ENCODE measurements at places on chromosomes 2 and 18.
A peak's percentile ranks its signal among the peaks of the same experiment; 100 is the strongest.

DNA sequence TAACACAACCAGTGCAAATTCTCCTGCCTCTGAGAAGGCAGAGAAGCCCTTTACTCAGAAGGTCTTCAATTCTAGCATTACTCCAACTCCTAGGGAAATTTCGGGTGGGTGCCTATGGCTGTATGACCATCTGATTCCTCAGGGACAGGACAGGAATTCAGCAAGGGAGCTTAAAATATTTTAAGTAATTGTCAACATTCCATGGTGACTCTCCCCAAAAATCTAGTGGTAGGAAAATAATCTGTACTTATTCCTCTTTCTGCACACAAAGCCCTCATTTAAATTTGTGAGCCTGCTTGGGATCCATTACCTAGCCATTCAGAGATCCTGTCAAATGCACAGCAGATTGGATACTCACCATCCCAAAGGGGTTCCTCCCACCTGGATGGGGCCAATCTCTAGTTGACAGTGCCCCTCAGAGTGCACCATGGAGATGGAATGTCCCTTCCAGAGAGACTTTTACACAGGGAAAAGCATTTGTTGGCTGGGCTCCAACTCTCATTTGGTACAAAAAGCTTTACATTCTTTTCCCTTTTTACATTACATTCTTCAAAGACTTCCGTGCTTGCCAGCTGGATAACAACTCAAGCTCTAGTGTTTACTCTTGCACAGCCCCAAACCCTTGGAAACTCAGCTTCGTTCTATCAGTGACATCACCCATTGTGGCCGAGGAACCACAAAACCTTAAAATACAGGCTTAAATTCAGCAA lies 3.1 kb upstream of the TMEM150A start:
- DNase-seq, result no peak

- no peak for DNase-seq
These were observed 151.2 kb upstream of the ALKAL2 start for GRCh38 chr2:439077-439476.

DNA sequence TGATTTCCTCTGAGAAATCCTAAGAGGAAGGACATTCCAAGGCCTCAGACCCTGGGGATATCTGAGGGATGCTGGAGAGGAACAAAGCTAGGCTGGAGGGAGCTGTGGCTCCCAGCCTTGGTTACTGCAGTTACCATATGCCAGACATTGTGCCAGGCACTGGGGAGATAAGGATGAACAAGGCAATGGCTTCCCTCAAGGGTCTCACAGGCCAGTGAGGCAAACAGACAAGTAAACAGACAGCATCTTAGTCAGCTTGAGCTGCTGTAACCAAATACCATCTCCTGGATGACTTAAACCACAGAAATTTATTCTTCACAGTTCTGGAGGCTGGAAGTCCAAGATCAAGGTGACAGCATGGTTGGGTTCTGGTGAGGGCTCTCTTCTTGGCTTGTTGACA lies 91.8 kb downstream of the SKA1 start:
- DNase-seq, result no peak

DNA sequence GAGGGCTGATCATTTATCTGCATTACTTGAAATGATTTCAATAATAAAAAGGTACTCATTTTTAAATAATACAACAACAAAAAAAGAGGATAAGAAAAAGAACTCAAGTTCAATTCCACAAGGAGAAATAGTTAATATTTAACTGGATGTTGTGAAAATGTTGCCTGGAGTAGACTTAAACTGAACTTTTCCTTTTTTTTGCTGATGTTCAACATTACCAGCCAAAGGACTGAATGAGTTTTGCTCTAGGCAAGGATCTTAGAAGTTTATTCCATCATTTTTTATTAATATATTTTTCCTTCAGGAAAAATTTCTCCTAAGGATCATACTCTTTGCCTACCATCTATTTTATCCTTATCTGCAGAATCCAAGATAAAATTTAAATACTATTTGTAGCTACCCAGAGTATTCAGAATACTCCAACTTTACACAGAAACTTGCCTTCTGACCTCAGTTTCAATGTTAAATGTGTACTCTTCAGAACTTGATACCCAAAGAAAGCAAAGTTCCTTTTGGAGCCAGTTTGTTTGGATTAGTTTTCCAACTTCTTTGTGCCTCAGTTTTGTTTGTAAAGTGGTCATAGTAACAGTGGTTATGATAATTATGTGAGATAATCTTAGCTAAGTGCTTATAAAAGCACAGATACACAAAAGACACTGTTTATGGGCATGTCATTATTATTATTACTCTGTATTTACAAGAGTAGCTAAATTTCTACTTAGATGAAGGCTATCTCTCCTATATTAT lies 12.8 kb downstream of the CKAP2L start:
- no peak for DNase-seq

GRCh38 chr2:119283873-119284331 lies 60.3 kb downstream of the STEAP3 start:
- peak; percentile 98 for DNase-seq

DNA sequence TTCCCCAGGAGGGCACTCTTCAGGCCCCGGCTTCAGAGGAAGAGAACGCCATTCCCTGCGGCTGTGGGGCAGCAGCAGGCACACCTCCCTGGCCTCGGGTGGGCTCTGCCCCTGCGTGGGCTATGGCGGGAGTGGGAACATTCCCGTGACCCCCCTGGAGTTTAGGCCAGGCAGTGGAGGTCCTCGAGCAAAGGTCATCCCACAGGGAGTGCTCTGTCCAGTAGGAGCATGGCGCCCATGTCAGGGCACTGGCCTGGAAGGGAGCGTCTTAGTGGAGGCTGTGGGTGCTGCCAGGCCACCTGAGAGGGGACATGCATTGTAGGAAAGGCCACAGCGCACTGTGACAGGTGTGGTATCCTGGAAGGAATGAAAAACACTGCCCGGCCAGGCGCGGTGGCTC lies 9.2 kb upstream of the NFATC1 start:
- DNase-seq, result no peak

GRCh38 chr2:126766969-126767296 lies 111.0 kb downstream of the GYPC start:
- DNase-seq, result no peak

GRCh38 chr2:18597618-18598017 lies 8.2 kb upstream of the NT5C1B start:
- no peak for DNase-seq

DNA sequence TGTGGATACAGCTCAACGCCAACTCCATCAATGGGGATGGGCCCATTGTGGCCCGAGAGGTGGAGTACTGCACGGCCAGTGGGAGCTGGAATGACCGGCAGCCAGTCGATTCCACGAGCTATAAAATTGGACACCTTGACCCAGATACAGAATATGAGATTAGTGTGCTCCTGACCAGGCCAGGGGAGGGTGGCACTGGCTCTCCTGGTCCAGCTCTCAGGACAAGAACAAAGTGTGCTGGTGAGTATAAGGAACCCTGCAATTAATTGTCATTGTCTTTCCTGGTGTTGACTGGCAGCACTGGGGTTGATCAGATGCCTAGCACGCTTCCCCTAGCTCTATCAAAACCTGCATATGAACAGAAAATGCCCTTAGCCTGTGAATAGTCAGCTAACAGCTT lies 388.1 kb downstream of the PTPRM start:
- DNase-seq, result no peak

DNA sequence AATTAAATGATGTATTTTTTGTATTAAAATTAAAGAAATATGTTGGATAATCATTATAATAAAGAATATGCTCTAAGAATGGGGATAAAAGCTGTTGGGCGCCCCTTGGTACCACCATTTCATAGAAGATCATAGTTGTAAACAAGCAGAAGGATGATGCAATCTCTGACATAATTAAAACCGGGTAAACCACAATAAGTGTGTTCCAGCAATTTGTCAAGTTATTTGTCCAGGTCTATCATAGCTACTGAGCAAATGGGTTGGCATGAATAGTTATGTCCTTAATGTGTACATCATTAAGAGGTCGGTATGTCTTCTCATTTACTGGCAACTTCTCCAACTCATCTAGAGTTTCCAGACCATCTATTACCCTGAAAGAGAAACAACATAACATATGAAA lies 6.7 kb upstream of the CLK1 start:
- DNase-seq, result no peak

DNA sequence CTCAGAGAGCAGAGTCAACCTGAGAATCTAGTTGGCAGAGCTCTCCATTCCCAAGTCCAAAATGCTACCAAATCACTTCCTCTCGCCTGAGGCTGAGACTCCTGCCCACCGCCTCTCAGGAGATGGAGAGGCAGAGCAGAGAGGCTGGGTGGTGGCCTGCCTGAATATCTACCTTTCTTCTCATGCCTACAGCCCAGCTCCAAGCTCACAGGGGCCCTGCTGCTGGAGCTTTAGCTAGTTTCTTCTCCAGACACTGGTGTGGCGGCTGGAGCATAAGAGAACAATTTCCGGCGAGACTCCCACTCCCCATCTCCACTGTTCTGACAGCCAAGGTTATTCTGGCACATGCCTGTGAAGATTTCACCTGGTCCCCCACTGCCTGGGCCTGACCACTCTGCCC lies 8.1 kb upstream of the CYP26B1 start:
- no peak for DNase-seq

DNA sequence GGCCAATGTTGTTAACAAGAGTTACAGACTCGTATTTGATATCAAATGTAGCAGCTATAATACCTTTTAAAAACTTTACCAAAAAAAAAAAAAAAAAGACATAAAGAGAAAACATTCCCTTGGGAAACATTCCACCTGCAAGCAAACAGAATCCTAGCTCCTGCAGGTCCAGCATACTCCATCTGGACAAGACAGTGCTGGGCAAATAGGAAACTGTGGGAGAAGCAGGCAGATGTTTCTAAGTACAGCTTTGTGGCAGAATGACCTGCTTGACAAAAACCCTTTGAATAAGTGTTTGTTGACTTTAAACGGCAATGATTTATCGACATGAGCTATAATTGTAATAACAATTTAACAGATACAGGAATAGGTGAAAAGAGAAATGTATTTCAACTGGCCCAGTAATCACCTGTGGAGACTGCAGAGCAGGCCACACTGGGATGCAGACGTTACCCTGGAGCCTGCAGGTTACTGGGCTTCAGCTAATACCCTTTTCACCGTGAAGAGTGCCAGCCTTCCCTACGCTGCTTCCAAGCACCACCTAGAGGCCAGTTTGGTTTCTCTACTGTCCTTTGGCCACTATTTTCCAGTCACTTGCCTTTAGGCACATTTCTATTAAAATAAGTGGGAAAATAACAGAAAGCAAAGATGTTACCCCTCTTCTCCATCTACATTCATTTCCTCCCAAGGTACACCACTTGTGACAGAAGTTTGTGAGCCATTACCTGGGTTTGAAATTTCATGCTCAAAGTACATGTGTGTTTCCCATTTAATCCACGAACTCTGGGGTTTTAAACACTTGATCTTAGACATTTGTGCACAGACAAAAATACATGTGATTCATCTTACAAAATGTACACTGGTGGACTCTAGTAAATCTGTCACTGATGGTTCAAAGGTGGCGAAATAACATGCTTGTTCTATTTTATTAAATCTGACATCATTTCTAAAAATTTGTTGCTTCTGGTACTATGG lies 96.9 kb upstream of the ZNF397 start:
- DNase-seq, result peak; percentile 51

DNA sequence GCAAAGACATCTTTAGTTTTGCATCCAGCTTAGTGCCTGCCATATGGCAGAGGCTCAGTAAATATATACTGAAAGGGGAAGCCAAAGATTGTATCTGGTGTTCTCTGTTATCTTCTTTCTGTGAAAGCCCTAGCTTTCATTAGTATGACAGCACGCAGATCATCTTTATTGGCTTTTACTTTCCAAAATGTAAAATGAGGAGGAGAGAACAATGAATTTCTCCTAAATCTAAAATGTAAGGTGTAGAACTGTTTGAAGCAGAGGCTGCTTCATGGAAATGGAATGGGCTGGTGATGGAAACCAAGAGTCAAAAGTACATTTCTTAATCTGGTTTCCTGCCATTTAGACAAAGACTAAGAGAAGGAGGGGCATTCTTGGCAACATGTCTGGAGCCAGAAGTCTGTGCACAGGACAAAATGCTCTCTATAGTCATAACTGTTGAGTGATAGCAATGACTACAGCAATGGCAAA lies 1029.9 kb upstream of the PIK3C3 start:
- no peak for DNase-seq

DNA sequence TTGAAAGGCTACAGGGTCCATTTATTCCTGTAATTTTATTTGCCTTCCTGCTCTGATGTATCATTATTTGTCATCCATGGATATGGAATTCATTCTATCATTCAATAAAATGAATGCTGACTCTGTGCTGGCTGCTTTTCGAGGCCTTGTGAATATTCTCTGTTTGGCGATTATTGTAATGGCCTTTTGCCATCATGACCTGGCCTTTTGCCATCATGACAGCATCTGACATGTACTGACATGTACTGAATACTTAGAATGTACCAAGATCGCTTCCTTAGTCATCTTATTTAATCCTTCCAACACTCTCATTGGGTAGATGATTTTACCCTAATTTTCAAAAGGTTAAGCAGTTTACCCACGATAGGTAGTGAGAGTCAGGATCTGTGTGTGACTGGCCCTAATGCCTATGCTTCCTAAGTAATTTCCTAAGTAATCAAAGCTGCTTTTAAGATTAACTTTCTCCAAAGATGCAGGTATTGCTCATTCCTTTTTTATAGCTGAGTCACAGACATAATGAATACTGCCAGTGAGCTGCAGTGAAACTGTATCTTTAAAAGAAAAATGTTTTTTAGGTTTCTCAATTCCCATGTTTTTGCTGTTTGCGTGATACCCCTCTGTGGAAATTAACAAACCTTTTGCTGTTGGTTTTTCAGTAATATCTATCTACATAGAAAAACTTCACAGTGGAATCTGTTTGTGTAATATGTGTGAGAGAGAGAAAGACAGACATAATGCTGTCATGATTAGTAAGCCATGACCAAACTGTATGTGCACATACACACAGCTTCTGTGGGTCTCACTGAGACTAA lies 127.8 kb downstream of the CERS6 start:
- peak; percentile 29 for DNase-seq

GRCh38 chr2:217979151-217979811 lies 23.5 kb downstream of the TNS1 start:
- DNase-seq, result no peak

GRCh38 chr2:43519643-43520221 lies 76.1 kb downstream of the THADA start:
- DNase-seq, result peak; percentile 66

Data from suppressor macrophage treated with lipopolysaccharide for 4 hours (primary cell).